ENCODE measurements at places on chromosomes 16 and 17.
A peak's percentile ranks its signal among the peaks of the same experiment; 100 is the strongest.

GRCh38 chr17:39933912-39934311, 6.4 kb downstream of the LRRC3C start:
- DNase-seq: no peak

- DNase-seq: peak; percentile 4
Observed at GRCh38 chr17:33968350-33969044, 286.6 kb upstream of the CCL2 start.

GRCh38 chr17:30393911-30394867, 15.5 kb downstream of the CPD start:
- DNase-seq: no peak

DNA sequence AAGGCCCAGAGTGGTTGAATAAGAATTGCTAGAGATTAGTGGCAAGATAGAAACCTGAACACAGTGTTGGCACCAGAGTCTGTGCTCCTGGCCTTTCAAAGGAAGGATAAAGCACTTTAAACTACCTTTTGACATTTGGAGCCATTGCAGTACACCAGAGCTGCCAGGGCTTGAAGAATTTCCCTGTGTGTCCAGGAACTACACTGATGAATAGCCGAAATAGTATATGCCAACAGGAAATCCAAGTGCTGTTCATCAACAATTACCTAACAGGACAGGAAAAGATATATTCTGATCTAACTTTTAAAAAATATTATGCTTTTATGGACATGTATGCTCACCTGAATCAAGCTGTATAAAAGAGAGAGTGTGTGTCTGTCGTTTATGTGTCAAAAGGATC, 5.1 kb downstream of the HEATR6 start:
- no peak for DNase-seq

GRCh38 chr17:58092101-58092796, 9.0 kb downstream of the DYNLL2 start:
- no peak for DNase-seq

- DNase-seq: no peak
Observed at GRCh38 chr16:72858665-72859493, 189.0 kb downstream of the ZFHX3 start.

- no peak for DNase-seq
Observed at GRCh38 chr17:70295731-70296130, 126.4 kb downstream of the KCNJ2 start.

- no peak for DNase-seq
Observed at GRCh38 chr17:20721171-20721570, 141.6 kb downstream of the CDRT15L2 start.

DNA sequence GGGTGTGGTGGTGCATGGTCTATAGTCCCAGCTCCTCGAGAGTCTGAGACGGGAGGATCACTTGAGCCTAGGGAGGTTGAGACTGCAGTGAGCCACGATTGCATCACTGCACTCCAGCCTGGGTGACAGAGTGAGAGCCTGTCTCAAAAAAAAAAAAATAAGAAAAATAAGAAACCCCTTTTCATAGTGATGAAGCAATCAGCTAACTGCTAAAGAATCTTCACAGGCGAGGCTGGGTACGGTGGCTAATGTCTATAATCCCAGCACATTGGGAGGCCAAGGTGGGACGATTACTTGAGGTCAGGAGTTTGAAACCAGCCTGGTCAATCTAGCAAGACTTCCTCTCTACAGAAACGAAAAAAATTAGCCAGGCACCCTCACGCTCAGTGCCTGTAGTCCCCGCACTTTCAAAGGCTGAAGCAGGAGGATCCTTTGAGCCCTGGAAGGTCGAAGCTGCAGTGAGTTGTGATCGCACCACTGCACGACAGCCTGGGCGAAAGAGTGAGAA, 760 bp downstream of the SLFN12L start:
- DNase-seq: no peak

- no peak for DNase-seq
Observed at GRCh38 chr17:41390411-41390938, 6.9 kb downstream of the KRT31 start.

- DNase-seq: no peak
Observed at GRCh38 chr17:28497931-28498330, 8.2 kb upstream of the FOXN1 start.
